ENCODE measurements at places on chromosomes 12 and 14.

- DNase-seq: no peak
These were observed 120.5 kb upstream of the NCOR2 start for GRCh38 chr12:124687917-124688316.

- DNase-seq: no peak
These were observed 2.6 kb downstream of the BMP4 start for GRCh38 chr14:53953828-53954550.

- no peak for DNase-seq
These were observed 123.1 kb downstream of the SRGAP1 start for GRCh38 chr12:63967358-63968145.

- no peak for DNase-seq
These were observed 58.0 kb upstream of the GSC start for GRCh38 chr14:94827711-94828447.

- no peak for DNase-seq
These were observed 37.9 kb downstream of the WDR89 start for GRCh38 chr14:63603749-63604277.

- no peak for DNase-seq
These were observed at the start of gene CEBPE for GRCh38 chr14:23118506-23119362. TSS of gene CEBPE (minus strand) at chr14:23119255. CDS start at chr14:23119091, 164 bp downstream.

- no peak for DNase-seq
These were observed 44.3 kb upstream of the TRIM9 start for GRCh38 chr14:51139121-51139681.

DNA sequence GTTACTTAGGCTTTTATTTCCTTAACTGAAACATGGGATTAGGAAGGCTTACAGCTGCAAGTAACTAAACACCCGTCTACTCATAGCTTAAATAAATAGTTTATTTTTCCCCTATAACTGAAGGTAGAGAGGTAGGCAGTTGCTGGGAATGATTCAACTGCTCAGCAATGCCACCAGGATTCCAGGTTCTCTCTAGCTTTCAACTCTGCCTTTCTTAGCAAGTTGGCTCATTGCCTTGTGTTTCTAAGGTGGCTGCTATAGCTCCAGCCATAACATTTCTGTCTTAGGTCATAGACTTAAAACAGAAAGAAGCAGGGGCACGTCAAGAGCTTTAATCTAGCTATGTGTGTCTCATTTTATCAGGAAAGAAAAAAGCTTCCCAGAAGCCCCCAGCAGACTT is 103.7 kb upstream of the MDM1 start:
- DNase-seq: no peak

DNA sequence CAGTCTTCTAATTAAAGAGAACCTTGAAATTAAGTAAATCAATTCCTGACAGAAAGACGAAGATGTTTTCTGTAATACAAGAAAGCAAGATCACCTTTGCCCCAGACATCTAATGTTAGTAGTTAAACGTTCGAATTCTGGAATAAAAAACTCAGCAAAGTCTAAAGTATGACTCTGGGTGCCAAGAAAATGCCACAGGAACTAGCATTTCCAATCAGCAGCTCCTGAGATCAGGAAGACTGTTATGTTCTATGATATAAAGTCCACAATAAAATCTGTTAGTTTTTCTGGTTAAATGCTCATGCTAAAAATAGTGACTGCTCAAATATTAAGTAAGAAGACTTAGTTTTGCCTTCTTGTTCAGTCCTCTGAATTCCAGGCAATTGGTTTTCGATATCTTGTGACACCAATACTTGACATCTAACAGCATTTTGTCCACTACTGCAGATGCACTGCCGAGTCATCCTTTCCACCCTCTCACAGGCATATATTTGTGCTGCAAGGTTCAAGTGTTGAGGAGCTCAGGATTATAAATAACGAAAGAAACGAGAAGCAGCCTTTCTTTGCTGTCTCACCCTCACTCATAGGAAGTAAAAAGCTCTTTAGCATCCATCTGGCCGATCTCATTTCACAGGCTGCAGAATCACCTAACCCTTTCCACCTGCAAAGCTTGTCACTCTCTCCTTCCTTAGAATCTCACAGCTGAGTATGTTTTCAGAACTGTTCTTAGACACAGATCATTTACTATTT is 32.0 kb downstream of the SSH1 start:
- no peak for DNase-seq

DNA sequence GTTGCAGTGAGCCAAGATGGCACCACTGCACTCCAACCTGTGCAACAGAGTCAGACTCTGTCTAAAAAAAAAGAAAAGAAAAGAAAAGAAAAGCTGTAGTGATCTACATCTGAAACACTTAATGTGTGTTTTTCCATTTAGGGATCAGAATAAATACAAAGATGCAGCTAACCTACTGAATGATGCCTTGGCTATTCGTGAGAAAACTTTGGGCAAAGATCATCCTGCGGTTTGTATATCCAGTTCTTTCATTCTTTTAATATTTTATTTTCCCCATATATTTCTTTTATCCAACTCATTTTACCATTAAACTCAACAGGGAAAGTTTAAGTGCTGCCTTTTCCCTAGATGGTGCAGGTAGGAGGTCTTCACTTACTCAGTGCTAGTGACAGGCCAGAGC is 40.4 kb downstream of the KLC1 start:
- no peak for DNase-seq

DNA sequence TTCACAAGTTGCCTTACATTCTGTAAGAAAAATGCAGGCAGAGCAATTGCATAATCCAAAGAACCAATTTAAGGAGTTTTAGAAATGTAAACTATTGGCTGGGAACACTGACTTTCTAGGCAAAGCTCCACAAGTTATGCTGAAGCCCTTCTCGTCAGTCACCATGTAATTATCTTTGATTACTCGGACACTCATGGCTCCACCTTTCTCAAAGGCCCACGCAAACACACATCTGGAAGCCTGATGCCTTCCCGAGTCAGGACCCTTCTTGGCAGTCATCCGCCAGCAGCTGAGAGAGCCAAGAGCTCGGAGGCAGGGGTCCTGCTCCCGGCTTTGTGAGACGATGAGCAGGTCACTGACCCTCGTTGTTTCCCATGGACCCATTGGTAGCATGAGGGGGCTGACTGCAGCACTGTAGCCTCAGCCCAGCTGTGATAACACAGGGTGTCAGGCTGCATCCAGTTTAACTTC is 202.2 kb downstream of the TMEM132D start:
- DNase-seq: no peak

DNA sequence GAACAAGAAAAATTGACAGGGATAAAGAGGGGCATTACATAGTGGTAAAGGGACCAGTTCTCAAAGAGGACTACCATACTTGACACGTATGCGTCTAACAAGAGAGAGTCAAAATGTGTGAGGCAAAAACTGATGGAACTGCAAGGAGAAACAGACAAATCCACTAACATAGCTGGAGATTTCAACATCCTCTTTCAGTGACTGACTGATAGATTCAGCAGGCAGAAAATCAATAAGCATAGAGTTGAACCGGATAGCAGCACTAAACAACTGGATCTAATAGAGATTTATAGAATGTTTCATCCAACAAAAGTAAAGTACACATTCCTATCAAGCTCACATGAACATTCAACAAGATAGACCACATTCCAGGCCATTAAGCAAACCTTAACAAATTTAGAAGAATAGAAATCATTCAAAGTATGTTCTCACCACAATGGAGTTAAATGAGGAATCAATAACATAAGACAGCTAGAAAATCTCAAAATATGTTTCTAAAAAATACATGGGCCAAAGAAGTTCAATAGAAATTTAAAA is 16.1 kb upstream of the CRACR2A start:
- no peak for DNase-seq

DNA sequence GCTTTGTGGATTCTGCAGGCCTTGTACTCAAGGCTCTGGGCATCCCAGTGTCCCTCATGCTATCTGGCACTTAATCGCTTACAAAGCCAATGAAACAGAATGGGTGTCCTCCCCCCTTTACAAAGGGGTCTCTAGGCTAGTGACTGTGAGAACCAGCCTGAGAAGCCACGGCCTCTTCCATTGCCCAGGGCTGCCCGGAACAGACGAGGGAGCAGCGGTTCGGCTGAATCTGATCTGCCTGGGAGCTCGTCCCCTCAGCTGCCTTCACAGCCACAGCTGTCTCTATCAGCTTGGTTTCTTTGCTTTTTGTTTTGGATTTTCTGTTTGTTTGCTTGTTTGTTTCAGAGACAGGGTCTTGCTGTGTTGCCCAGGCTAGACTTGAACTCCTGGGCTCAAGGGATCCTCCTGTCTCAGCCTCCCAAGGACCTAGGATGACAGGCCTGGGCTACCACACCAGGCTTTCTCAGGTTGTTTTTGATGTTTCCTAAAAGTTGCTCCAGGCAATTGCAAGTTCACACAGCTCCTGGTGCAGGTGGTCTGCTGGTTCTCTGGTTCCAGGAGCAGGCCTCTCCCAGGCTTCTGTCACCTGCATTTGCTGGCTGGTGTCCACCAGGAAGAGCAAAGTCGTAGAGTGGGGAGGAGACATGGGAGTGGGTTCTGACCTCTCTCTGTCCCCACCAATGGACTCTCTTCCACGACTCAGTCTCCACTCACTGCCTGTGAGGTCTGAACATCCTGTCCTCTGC is 10.9 kb upstream of the RIN3 start:
- DNase-seq: no peak

DNA sequence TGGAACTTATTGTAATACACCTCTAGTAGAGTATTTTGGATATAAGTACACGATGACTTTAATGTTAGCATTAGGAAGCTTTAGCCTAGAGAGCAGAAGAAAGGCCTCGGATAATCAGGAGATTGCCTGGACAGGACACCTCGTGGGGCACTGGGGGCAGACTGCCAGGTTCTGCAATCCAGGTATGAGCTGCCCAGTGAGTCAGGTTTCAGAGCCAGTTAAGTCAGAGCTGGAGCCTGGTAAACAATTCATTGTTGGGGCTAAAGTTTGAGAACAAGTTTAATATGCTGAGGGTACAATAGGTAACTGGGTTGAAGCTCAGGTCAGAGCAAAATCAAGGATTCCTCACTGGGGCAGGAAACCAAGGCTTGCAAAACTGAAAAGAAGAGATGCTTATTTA is 107.4 kb downstream of the RERGL start:
- DNase-seq: no peak

DNA sequence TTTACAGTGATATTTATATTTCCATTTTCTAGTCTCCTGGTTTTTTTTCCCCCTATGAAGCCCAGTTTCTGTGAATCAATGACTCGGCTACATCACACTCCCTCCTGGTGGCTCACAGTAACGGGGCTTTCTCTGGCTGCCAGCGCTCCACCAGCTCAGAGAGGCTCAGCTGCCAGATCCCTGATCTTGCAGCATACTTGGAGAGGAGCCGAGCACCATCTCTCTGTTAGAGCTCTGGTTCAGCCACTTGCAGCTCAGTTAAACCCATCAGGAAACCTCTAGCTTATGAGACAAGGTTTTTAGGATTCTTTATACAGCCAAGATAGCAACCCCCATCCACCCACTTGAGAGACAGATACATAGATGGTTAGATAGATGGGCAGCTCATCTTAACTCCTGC is 74.6 kb downstream of the CIT start:
- DNase-seq: peak; percentile 47

DNA sequence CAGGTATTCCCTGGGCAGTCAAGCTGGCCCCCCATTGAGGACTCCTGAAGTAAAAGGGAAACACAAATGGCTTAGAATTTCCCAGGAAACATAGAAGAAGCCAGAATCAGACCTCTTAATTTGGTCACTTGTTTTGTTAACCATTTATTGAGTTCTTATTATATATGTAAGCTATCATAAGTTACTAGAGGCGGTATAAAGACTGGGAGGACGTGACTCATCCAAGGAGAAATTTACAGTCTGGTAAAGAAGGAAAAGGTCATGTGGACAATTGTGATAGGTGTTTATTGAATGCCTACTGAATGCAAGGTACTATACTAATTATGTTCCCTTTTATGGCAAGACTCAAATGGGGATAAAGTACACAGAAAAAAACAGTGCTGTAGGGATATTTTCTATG is 146.7 kb downstream of the DYRK2 start:
- DNase-seq: no peak

- no peak for DNase-seq
These were observed 102.7 kb downstream of the RBM19 start for GRCh38 chr12:113863455-113863845.

- no peak for DNase-seq
These were observed 199.0 kb downstream of the TSPAN9 start for GRCh38 chr12:3276226-3276625.

- DNase-seq: no peak
These were observed 8.7 kb downstream of the SYNE3 start for GRCh38 chr14:95507701-95508103.

GRCh38 chr14:104141621-104142091 is 3.3 kb downstream of the KIF26A start:
- DNase-seq: no peak

- no peak for DNase-seq
These were observed 63.3 kb downstream of the SYNE3 start for GRCh38 chr14:95452893-95453712.

GRCh38 chr14:55707365-55707804 is 127.4 kb downstream of the KTN1 start:
- DNase-seq: peak; percentile 31

DNA sequence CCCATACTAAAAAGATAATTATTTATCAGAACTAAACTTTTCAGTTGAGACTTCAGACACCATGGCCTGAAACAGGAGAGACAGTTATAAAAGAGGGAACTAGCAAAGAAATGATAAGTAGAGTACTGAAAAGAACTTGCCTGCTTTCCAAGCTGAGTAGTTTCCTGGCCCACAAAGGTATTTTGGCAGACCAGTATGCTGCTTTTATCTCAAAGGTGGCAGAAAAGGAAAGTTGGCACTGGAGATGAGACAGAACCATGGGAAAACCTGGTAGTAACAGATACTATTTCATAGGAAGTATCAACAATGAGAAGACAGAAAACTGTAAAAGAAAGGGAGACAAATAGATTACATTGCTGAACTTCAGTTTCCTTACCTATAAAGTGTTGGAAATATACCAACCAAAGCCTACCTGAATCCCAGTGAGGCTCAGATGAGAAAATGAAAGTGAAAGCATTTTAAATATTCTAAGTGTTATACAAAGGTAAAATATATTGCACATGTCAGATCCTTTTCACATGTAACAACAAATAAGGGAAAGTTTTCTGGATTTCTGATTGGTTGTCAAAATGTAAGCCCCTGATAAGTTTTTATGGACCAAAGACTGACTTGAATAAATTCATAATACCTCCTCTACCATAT is 155.3 kb upstream of the FSCB start:
- DNase-seq: no peak

- DNase-seq: no peak
These were observed 66.2 kb upstream of the BEGAIN start for GRCh38 chr14:100653409-100653808.

- DNase-seq: no peak
These were observed 384.6 kb downstream of the GLT1D1 start for GRCh38 chr12:129237881-129238280.

DNA sequence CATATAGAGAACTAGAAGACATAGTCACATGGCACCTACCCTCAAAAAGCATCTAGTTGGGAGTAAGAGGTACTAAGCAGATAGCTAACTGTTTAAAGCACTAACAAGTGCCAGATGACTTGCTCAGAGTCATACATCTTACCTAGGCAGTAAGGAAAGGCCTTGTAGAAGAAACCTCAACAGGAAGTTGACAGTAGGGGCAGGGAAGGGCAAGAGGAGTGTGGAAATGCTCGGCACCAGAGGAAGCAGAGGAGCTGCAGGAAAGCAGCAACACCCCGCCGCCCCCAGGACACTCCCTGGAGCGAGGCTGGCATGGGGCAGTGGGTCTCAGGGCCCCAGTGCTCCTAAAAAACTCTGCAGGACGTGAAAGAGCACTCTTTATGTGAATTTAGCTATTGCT is 92.9 kb downstream of the PPP2R5C start:
- DNase-seq: no peak

Data from GM04503 (cell line).